ENCODE measurements at places on chromosomes 2 and 18.
A peak's percentile ranks its signal among the peaks of the same experiment; 100 is the strongest.

GRCh38 chr2:190036071-190036470, 26.5 kb downstream of the MSTN start:
- DNase-seq: no peak

- no peak for DNase-seq
These were observed 295.4 kb downstream of the CYP26B1 start for GRCh38 chr2:71852141-71852711.

- DNase-seq: no peak
These were observed 97.6 kb downstream of the EPB41L5 start for GRCh38 chr2:120110507-120110906.

DNA sequence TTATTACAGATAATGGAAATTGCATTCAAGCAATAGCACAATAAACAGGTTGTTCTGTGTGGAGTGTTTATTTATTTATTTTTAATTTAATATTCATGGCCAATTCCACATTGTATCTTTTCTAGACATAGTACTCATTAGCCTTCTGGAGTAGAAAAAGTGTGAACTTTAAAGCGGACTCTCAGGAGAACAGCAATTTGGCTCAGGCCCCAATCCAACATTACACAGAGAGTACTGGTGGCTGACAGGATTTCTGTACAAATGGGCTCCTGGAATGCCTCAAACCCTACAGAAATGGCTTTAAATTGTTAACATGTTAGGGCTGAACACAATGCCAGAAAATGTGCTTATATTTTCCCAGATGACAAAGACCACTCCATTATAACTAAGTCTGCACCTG, 533.9 kb upstream of the NXPH2 start:
- DNase-seq: no peak

GRCh38 chr2:202238234-202239197, at the start of gene SUMO1:
SUMO1 (minus strand) TSS chr2:202238597; CDS start chr2:202238451, 146 bp downstream.
- peak; percentile 94 for DNase-seq

- DNase-seq: peak; percentile 71
These were observed 81.1 kb downstream of the RTP5 start for GRCh38 chr2:241950413-241951315.

Data from NCI-H2081 (cell line).